Anterior cingulate cortex (tissue), 58 donors: ENCODE measurements at places on chromosomes 2 and 18.

DNA sequence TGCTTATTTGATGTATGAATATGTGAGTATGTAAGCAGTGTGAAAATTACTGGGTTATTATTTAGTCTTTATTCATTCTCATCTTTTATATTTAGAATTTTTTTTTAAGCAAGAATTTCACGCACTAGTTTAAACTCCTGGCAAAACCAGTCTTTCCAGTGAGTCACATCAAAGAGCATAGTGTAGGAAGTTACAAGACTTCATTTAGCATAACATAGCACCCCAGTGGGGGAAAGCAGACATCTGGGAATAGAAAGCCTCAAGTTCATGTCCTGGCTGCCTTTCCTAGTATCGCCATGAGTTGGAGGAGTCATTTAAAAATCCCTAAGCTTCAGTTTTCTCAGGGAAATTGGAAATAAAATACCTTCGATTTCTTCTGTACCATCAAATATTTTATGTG is 408.3 kb downstream of the NUP35 start:
- DNase-seq, result no peak

DNA sequence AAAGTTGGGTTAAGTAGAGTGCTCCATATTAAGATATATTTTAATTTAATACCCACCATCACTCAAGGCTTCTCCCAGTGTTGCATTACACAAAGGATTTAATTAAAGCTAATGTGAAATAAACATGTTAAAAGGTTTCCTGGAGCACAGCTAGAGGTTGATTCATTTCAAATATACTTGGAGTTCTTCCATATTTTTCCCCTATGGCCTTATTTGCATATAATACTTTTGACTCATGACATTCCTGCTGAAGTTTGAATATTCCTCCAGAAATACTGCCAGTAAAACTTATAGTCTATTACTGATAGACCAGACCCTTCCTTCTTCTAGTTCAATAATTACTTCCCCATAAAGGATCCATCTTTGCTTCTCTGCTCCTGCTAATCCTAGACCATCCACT is 227.5 kb downstream of the GULP1 start:
- no peak for DNase-seq

DNA sequence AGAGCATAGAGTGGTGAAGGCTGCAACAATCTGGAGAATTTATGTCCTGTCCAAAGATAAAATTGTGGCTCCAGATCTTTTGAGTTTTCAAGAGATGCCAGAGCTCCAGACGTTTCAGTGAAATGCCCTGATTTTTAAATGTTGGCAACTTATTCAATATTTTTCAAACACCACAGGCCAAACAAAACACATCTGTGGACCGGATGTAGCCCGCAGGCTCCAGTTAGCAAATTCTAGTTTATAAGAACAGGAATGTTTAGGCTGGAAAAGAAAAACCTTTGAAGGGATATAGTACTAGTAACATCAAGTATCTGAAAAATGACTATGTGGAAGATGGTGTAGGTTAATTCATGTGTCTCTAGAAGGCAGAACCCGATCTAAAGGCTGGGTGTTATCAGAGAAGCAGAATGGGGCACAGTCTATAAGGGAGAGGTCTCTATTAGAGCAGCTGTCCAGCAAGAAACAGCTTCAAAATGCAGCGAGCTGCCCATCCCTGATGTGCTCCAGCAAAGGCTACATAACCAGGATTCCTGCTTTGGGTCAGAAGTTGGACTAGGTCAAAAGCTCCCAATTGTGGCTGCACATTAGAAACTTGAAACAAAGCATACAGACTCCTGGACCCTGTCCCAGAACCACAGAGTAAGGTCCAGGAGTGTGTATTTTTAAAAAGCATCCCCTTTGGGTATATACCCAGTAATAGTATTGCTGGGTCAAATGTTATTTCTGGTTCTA is 105.9 kb downstream of the ANKRD44 start:
- no peak for DNase-seq

GRCh38 chr2:47519604-47520301 is 116.8 kb downstream of the MSH2 start:
- DNase-seq, result no peak

- no peak for DNase-seq
These were observed 93.5 kb upstream of the MAPRE2 start for GRCh38 chr18:34947711-34948125.

DNA sequence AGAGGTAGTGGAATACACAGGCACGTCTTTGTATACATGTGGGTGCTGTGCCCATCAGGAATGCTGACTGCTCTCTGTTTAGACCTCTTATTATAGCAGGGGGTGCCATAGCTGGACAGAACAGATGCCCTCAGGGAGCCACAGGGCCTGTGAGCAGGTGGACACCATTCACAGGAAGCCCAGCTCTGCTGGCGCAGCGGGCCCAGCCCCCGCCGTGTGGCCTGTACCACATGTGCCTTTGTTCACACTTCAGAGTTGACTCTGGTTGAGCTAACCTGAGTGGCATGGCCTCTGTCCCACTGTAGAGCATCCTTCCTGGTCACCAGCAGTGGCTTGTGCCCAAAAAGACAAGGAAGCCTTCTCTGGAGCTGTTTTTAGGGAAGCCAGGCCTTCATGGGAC is 730.9 kb upstream of the ID2 start:
- no peak for DNase-seq

- no peak for DNase-seq
These were observed 235.3 kb downstream of the DYM start for GRCh38 chr18:49225160-49225559.

GRCh38 chr2:5690286-5690685 is 1.9 kb upstream of the SOX11 start:
- DNase-seq, result no peak

GRCh38 chr2:108323619-108324018 is 34.9 kb downstream of the SULT1C2 start:
- no peak for DNase-seq

DNA sequence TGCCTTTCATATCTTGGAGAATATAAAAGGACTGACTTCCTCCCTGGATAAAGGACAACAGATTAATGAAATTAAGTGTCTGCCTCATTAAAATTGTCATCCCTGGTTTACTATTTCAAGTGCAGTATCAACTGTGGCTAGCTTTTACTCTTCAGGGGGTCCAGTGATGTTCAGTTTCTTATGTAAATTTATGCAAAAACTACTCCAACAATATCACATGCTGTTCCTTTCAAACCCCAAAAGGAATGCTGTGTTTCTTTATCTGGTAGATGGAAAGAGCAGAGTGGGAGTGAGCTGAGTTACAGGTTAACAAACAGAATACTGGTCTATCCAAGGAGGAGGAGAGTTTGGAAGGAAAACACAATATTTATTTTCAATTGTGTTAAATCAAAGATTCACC is 283.7 kb upstream of the VWC2L start:
- DNase-seq, result no peak

DNA sequence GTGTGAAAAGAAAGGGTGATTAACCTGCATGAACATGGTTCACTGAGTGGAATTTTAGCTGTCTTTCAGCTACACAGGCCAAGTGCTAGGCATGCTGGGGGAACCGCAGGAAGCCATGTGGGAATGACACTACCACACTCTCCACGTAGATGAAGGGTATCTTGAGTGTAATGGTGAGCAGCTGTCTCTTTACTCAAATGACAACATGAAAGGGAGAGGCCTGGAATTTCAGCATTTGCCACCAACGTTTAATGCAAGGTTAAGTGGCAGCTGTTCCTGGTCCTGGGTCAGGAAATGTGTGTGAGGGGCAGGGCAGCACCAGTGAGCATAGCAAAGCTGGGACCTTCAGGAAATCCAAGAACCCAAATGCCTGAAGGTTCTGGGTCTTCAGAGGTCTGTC is 588.4 kb downstream of the SLC4A3 start:
- no peak for DNase-seq

DNA sequence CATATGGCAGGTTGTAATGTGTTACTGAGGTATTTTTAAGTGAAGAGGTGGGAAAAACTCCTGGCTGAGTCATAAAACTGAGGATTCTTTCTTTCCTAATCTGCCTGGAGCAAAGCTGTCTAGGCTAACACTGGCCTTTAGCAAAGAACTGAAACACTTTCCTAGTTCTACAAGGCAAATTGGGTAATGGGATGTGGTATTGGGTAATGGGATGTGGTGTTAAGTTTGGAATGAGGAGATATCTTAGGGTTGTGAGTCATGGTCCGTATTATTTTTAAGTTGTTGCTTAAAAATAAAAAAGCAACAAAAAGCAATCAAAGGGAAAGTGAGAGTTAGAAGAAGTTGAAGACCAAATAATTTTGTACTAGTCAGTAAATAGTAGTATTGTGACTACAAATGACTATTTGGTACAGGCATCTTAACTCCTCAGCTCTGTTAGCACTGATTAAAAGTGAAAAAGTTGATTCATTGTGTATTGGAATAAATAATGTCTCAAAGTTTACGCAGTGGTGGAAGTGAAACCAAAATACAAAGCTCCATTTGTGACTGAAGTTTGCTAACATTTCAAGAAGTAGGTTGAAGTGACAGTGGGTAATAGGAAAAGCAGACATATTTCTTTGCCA is 216.8 kb downstream of the CAMKMT start:
- DNase-seq, result no peak

DNA sequence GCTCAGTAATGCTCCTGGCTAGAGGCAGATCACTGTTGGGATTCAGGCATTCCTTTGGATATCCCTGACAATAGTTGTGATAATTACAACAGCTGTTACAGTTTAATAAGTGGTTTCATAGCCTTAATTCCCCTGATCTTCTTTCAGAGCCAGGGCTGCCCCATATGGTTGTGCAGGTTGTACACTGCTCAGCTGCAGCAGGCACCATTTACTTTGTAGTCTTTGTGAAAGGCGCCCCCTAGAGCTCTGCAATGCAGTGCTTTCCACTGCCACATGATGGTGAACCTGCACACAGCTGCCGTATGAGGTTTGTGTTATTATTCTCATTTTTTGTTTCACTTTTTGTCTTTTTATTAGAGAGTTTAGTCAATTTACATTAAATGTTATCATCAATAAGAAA is 239.1 kb downstream of the KCNS3 start:
- no peak for DNase-seq

GRCh38 chr2:16911746-16912145 is 246.1 kb upstream of the CYRIA start:
- DNase-seq, result no peak

DNA sequence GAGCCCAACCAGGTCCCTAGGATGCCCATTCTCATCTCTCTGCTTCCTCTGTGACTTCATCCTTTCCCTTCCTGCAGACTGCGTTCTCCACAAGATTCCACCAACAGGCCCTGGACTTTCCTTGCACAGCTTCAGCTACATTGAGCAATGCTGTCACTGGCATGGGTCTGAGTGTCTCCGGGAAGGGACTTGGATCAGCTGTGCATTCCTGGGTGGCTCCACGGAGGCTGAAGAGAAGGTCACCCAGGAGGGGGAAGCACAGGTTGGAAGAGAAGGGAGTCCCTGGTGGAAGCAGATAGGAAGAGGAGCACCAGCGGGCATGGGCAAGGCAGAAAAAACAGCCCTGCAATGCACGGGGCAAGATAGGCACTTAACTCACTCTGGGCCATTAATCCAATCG is 140.5 kb downstream of the UXS1 start:
- DNase-seq, result no peak

GRCh38 chr18:63265326-63265725 is 54.2 kb downstream of the BCL2 start:
- DNase-seq, result no peak

DNA sequence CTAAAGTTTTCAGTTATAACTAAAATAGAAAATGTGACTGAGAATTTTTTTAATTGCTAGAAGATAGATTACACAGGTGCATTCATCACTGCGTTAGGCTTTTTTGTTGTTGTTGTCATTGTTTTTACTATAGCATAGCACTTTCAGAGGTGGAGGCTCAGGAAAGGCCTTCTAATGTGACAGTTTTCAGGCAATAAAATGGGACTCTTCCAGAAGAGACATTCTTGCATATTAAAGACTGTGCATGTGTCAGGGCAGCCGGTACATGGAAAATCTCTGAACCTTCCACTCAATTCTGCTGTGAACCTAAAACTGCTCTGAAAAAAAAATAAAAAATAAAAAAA is 175.2 kb downstream of the METTL4 start:
- no peak for DNase-seq

- DNase-seq, result no peak
These were observed 44.4 kb upstream of the PEX13 start for GRCh38 chr2:60972889-60973656.

DNA sequence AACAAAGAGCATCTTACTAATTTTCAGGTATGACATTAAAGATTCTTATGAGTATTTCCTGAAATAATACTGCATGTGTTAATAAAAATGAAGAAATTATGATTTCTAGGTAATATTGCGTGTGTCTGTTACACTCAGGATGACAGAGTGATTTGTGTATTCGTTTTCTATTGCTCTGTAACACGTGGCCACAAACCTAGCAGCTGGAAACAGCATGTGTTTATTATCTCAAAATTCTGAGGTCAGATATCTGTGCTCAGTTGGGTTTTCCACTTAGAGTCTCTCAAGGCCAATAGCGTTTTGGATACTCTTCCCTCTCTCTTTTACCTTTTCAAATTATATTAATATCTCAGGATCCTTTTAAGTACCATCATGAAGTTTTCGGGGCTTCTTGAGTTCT is 667.9 kb upstream of the CDH7 start:
- no peak for DNase-seq

DNA sequence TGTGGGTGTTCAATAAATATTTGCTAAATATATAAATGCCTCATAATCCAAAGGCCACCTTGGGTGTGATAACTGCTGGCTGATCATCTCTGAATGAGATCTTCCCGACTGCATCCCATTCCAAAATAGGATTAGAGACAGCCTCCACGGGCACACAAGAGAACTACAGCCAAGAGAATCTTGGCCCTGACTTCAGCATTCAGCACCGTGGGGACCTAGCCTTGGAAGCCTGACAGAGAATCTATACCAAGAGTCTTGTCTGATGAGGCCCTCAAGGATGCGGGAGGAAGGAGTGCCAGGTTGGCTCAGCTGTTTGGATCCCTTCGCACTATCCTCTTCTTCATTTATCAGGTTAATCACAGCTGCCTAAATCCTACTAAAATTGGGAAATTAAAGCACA is 85.8 kb downstream of the RBM43 start:
- DNase-seq, result no peak

DNA sequence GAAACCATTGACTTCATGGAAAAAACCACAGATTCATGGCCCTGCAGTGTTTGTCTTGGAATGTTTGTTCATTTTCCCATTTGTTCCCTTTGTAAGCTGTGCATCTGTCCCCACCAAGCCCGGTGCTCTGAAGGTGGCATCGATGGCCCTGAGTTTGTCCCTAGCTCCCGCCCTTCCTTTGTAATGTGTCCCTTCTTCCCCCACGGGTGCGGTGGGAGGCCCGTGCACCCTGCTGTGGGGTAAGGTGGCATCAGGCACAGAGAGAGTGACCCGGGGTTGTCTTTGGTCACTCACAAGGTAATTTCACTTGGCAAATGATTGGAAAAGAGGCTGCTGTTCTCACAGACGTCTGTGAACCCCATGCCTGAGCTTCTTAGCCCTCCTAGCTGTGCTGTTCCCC is 28.7 kb downstream of the KLHL29 start:
- DNase-seq, result no peak
